Karpas-422 (cell line): ENCODE measurements at places on chromosomes 5 and 9.
A peak's percentile ranks its signal among the peaks of the same experiment; 100 is the strongest.

GRCh38 chr5:169521366-169521983 is 62.1 kb upstream of the SPDL1 start:
- DNase-seq: no peak

- DNase-seq: no peak
Observed at GRCh38 chr9:70902692-70903131, 218.7 kb downstream of the TRPM3 start.

DNA sequence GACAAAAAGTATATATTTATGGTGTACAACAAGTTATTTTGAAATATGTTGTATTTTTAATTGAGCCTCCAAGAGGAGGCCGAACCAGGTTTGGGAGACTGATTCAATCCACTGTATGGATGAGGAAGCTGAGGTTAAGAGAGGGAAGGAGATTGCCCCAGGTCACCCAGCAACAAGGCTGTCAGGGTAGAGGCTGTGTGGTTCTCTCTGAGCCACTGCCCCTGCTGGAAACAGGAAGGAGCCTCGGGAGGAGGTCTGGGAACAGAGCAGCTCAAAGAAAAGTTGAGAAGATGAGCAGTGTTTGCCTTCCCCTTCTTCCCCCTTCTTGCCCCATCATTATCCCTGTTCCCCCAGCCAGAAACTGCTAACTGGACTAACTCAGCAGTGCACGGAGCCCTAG is 6.6 kb upstream of the FAT2 start:
- no peak for DNase-seq

GRCh38 chr9:75408391-75408790 is 320.1 kb downstream of the OSTF1 start:
- no peak for DNase-seq

- DNase-seq: no peak
Observed at GRCh38 chr9:126688617-126689016, 74.9 kb downstream of the LMX1B start.

GRCh38 chr9:106893088-106893487 is 30.1 kb downstream of the ZNF462 start:
- DNase-seq: no peak

DNA sequence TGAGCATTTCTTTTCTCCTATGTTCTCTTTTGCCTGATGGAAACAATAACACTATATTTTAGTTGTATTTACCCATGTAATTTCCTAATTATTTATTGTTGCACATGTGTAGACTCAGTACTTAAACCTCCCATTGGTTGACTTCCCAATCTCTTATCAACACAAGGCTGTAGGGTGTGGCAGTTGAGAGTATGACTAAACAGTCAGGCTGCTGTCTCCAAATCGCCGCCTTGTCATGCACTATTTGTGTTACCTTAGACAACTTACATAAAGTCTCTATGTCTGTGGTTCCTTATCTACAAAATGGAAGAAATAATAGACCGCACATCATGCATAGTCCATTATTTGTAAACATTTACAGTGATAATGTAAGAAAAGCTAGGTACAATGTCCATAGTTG is 68.9 kb upstream of the EFNA5 start:
- no peak for DNase-seq

- peak; percentile 55 for DNase-seq
Observed at GRCh38 chr5:179803651-179804554, 2.8 kb downstream of the MGAT4B start.

- DNase-seq: peak; percentile 51
Observed at GRCh38 chr5:66769839-66770617, 173.8 kb downstream of the MAST4 start.

GRCh38 chr5:146344155-146345118 is 5.8 kb downstream of the POU4F3 start:
- no peak for DNase-seq

DNA sequence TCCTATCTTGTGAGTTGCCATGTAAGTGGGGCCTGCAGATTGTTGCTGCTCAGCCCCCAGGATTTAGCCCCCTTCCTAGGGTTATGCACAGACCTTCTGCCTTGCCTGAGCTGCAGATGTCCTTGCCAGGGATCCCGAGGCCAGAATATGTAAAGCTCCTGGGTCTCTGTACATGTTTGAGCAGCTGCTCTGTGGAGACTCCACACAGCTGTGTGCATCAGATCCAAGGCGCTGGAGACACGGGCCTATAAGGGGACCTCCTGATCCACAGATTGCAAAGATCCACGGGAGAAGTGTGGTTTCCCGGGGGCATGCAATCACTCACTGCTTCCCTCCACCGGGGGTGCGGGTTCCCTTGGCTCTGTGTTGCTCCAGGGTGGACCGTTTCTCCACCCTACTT is 28.9 kb downstream of the TAF11L14 start:
- no peak for DNase-seq

DNA sequence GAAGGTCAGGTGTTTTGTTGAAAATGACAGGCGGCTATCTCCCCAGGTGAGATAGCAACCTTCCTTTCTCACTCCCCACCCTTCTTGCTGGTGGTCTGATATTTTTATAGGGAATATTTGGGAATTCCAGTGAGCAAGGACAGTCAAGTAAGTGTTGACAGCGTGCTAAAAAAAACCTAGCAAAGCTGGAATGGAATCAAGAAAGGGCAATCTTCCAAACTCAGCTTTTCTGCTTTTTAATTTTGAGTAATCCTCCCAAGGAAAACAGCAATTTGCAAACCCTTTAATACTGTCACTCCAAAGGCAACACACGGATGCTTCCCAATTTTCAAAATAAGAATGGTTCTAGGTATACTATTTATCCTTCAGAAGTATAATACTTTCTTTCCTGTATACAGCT is 143.7 kb upstream of the PCA3 start:
- no peak for DNase-seq

- DNase-seq: no peak
Observed at GRCh38 chr5:126847826-126848251, 70.9 kb downstream of the LMNB1 start.
